ENCODE measurements at places on chromosomes 3 and 15.

GRCh38 chr3:70386043-70386442 is 73.6 kb upstream of the MDFIC2 start:
- no peak for DNase-seq

- no peak for DNase-seq
Observed at GRCh38 chr3:122357828-122358702, 25.0 kb downstream of the MIX23 start.

GRCh38 chr3:196499061-196499460 is 4.5 kb downstream of the RNF168 start:
- no peak for DNase-seq

GRCh38 chr3:125585595-125586223 is 9.6 kb downstream of the OSBPL11 start:
- DNase-seq: peak; percentile 54

- no peak for DNase-seq
Observed at GRCh38 chr3:42339321-42339720, 71.1 kb downstream of the LYZL4 start.

GRCh38 chr15:38354315-38354929 is 99.5 kb upstream of the FAM98B start:
- DNase-seq: peak; percentile 60

DNA sequence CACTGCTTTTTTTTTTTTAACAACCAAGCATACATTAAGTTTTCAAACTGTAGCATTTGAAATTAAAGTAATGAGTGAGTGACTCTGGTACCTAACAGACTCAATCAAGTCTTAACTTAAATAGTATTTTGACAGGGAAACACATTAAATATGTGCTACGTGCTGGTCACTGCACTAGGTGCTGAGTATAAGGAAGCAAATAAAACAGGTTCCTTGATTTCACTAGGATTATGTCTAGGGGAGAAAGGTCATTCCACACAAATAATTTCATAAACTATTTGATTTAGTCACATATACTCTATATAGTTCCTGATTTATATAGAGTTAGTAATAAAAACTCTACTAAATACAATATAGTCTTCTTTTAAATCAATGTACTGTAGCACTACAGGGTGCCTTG is 89.4 kb downstream of the SUCLG2 start:
- no peak for DNase-seq

DNA sequence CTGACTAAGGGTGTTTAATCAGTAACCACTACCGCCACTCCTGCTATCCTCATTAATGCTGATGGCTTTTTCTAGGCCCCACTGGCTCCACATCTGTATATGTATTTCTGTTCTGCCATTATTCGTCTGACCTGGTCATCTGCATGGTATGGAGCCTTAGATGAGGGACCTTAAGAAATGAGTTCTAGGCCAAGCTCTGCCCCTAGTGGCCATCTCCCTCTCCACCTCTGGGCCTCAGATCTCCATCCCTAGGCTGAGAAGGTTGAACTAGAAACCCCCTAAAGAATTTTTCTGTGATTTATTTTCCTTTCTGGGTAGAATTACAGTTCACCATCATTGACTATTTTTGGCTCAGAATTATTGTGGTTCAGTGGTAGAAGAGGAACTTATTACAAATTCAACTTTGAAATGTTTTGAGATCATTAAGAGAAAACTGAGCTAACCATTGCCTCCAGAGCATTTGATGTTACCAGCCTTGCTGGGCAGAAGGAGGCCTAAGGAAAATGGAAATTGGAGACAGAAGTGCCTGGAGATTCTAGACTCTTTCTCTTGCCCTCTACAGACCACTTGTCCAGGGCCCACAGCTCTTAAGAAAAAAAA is 325.2 kb upstream of the NR2E3 start:
- DNase-seq: no peak

DNA sequence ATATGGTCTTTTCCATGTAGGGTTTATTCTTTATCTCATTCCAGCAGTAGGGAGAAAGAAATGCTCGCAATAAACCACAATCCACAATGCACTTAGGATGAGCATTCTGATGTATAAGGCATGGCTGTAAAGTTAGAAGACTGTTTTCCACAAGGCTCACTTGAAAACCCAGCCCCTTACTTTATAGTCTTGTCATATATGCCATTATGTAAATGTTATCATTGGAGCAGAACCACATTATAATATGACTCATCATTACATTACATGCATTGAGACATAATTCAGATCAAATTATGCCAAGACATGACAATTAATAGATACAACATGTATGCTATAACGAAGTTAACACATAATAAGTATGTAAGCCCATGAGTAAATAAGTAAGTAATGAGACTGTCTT is 348.1 kb downstream of the LSAMP start:
- DNase-seq: no peak

DNA sequence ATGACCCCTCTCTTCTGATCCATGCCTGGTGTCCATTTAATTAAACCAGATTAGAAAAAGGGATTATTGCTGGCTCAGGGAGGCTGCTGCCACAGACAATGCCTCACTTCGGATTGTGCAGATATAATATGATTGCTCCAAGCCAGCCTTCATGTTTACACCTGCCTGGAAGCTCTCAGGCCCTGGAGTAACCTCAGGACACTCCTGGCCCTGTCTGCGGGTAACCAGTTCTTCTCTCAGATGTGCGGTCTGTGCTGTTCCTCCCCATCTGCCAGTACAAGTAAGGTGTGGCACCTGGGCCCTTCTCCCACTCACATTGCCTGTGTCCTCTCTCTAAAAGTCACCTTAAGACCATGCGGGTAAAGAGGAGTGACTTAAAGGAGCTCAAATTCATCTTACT is 8.8 kb upstream of the GOLGA8J start:
- DNase-seq: no peak

DNA sequence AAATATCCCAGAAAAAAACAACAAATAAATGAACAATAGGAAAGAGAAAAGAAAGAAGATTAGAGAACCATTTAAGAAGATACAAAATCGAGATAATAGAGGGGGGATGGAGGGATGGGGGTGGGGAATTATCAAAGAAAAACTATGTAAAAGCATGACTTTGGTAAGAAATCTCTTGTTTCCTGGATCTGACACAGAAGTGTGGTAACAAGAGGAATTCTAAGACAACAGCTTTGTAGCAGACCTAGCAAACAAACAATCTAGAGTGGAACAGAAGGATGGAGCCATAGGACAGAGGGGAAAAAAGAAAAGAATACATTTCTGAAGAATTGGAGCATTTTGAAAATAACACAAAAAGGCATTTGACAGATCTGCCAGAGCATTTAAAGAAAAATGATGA is 49.3 kb upstream of the HEG1 start:
- no peak for DNase-seq

DNA sequence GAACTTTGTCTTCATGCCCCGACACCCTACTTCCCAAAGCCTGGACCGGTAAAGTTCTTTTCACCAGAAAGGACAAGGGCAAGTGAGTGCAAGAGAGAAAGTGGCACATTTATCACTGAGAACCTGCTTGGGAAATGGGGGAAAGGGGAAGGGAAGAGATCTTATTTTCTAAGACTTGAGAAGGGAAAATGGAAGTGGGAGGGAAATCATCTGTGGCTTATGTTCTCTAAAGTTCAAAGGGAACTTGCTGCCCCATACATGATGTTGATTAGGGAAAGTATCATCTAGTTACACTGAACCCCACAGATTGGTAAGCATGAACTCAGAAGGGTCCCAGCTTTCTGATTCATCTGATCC is 199.5 kb upstream of the LPP start:
- no peak for DNase-seq

DNA sequence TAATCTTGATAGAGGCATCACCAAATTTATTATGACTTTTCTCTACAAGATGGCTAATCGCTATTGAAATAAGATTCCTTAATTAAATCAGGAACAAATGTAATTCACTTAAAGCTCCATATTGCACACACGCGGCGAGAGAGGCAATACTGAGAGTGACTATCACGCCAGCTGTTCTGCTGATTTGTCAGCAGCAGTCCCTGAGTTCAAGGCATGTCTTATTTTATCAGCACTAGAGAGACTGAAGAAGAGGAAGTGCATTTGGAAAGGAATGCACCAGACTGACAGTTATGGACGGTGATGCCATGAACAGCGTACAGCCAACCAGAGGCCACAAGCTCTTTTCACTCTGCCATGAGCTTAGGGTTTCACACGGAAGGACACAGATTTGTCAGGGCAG is 83.6 kb upstream of the SLCO3A1 start:
- DNase-seq: no peak

- no peak for DNase-seq
Observed at GRCh38 chr3:162770551-162770950, 1273.9 kb downstream of the OTOL1 start.

- peak; percentile 90 for DNase-seq
Observed at GRCh38 chr3:152268555-152269055, at the start of gene MBNL1. MBNL1 (plus strand) TSS chr3:152268929; CDS start chr3:152300194, 31,265 bp downstream.

- no peak for DNase-seq
Observed at GRCh38 chr3:30843877-30844276, 50.6 kb downstream of the GADL1 start.

- DNase-seq: no peak
Observed at GRCh38 chr15:56871185-56871584, 47.3 kb upstream of the TCF12 start.

DNA sequence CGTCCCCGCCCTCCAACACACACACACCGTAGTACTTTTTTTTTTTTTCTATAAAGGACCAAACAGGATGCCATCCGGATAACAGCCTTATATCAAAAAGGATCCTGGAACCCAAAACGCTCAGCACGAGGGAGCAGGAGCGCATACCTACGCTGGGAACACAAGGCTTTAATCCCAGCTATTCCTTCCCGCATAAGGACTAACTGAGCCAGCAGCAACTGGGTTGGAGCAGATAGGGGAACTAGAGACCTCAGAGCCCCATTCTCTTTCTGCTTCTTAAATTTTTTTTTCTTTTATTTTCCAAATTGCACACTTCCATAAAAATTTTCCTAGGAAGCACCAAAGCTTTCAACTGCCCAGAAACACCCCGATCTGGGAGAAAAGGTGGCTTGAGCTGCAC is 1.3 kb downstream of the TRANK1 start:
- DNase-seq: no peak

Data from CD4-positive, alpha-beta T cell treated with Interleukin-4 for 1 hour (primary cell).